RWPE2 (cell line): ENCODE measurements at places on chromosomes 5 and 9.

DNA sequence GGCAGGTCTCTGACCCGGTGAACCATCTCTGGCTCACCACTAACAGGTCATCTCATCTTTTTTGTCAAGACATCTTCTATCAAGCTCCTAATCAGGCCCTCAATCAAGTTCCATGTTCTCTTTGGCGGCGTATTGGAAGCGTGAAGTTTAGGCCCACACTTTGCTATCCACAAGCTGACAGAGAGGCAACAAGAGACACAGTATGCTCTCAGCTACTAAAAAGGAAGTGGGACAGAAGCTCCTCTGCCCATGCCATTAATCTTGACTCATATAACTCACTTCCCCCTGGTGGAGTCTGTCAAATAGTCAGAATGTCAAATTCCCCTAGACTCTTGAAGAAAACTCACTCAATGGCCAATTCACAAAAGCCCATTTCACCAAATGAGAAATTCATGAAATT lies 77.6 kb upstream of the TMC1 start:
- DNase-seq = no peak

DNA sequence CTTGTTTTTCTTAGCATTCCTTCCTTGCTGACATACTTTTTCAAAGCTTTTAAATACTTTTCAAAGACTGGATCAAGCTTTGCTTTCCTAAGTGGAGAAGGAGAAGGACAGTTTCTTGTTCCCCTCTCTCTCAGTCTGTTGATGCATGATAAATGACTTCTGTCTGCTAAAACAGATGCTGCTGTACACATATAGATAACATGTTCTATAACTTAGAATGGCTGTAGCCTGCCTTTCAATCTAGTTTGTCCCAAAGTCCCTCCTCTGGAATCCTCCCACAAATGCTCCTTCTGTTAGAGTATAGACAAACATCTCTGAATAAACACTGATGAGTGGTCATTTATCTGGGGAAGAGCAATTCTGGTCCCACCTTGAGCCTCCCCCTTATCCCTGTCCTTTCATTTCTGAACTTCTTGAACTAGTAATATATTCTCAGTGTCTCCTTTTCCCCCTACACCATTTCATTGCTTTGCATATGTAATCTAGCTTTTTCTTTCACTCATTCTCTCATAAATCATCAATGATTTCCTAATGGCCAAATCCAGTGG lies 5.4 kb upstream of the HEMGN start:
- no peak for DNase-seq

DNA sequence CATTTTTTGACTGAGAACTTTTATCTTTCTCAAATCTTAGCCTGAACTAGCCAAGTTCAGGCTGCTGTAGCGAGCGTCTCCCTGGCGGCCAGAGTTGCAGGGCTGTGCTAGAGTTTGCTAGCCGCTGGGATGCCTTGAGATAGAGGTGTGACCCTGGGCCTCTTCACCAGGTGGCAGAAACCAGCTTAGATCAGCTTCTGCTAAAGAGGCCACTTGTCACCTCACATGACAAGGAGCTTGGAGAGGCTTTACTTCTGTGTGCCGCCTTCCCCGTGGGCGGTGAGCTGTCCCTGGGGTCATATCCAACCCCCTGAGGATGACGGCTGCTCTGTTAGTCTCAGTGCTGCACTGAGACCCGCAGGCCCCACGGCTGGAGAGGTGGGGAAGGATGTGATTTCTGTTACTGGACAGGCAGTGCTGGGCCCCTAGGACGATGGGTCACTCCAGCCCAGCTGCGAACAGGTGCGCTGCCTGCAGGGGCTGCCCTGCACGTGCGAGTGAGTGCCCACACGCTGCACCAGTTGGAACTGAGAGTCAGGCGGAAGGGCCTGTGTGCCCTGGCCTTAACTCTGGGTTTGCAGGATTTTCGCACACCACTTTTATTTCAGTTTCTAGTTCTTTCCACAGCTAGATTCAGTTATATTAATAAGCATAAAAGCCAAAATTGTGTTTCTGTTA lies 63.8 kb downstream of the EHMT1 start:
- no peak for DNase-seq

DNA sequence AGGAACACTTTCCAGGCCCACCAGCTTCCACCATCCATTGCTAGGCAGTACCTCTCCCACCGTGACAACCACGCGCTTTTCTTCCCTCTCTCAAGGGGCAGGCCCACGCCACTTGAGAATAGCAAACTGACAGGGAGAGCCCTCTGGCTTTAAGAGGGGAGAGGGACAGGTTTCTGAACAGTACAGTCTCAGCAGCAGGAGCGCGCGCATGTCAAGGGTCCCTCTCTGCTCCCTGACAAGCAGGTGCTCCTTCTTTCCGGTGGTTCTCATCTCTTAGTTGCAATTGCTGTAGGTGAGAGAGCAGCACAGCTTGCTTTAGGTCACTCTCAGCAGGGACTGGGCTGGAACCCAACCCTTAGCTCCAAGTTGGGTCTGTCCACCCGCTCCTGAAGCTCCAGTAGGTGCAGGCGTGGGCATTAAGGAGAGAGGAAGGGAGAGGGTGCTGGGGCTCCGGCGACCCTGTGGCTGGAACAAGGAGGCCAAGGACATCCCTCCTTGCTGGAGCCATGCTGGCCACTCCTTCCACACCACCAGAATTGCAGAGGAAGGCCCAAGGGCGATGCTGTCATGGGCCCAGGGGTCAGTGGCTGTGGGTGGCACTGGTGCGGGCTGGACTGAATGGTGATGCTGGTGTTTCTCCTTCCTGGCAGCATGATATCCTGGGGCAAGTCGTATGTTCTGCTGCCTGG lies 9.0 kb upstream of the PHF2 start:
- DNase-seq = no peak

- DNase-seq = no peak
These were observed 39.0 kb downstream of the ISOC1 start for GRCh38 chr5:129133553-129133952.

DNA sequence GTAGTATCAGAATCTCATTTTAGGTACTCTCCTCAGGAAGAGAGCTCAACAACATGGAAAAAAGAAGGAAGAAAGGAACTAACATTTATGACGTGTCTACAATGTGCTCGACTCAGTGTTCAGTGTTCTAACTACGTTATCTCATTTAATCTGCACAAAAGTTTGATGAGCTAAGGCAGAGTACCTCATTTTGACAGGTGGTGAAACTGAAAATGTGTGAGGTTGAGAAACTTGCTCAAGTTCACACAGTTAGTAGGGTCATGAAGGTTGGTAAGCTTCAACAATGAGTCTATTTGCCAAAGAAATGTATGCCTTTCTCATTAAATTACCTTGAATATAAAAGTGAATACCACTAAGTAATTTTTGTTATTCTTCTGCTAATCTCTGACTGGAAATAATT lies 165.1 kb downstream of the CAAP1 start:
- DNase-seq = no peak

GRCh38 chr5:112024769-112025168 lies 267.8 kb upstream of the NREP start:
- no peak for DNase-seq

GRCh38 chr9:113558632-113559502 lies 95.3 kb downstream of the RGS3 start:
- DNase-seq = peak; percentile 48

GRCh38 chr5:56480705-56481427 lies 247.7 kb upstream of the ANKRD55 start:
- no peak for DNase-seq

GRCh38 chr5:110753600-110753999 lies 14.8 kb downstream of the SLC25A46 start:
- DNase-seq = no peak

GRCh38 chr5:56019306-56020272 lies 24.8 kb upstream of the IL6ST start:
- DNase-seq = no peak

DNA sequence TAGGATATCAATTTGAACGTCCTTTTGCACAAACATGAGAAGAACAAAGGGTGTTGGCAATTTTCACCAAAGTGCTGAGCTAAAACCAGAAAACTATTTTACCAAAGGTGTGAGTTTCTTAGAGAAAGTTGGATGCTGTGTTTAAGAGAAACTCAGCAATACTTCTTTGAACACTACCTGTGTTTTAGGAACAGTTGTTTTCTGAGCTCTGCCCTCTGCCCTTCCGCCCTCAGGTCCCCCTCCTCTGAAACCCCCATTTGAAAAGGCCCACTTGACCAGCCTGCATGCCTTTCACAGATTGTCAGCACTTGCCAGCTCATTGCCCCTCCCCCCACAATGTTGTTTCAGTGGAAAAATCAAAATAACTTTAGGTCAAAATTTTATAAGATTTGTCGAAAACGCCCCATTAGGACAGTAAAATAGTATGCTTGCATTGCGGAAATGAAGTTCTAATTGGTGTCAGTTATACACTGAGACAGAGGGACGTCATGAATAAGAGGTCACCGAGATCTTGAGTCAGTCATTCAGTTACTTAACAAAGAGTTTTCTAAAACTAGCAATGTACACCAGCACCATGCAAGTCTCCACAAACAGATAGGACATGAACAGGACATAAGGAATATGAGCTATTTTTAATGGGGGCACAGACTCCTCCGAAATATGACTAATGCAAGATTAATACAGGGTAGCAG lies 61.9 kb upstream of the IL7R start:
- DNase-seq = no peak

DNA sequence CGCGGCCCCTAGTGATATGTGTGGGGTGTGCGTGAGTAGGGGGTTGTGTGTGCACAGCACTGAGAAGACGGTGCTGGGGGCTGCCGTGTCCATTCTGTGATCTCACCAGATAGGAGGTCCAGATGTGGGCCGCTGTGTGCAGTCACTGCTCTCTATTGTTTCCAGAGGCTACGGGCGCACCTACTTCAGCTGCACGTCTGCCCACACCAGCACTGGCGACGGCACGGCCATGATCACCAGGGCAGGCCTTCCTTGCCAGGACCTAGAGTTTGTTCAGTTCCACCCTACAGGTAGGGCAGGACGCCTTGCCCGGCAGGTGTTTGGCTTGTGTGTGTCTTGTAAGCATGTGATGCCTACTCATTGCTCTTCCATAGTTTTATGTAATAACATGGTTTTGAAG lies 12.6 kb downstream of the SDHA start:
- no peak for DNase-seq

- DNase-seq = no peak
These were observed 1556.5 kb upstream of the C9orf72 start for GRCh38 chr9:29129763-29130162.

- no peak for DNase-seq
These were observed 978 bp upstream of the UBE2B start for GRCh38 chr5:134370311-134370870.

DNA sequence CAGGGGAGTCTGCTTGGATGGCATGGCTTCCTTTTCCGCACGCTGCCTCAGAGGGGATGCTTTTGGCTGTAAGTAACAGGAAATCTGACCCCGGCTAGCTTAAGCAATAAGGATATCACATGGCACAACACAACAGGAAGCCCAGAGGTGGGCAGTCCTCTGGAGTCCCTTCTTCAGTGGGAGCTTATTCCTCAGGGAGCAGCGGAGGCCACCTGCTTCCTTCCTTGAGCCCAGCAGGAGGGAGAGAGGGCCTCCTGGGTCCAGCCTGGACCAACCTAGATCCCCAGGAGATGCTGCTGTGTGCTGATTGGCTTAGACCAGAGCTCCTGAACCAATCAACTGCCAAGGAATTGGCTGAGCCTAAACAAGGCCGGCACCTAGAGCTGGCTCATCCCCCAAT lies 66.3 kb downstream of the C9orf50 start:
- DNase-seq = no peak

- no peak for DNase-seq
These were observed 181.8 kb downstream of the GLIS3 start for GRCh38 chr9:4117835-4118610.

GRCh38 chr9:137194388-137194787 lies 5.9 kb downstream of the SSNA1 start:
- no peak for DNase-seq

DNA sequence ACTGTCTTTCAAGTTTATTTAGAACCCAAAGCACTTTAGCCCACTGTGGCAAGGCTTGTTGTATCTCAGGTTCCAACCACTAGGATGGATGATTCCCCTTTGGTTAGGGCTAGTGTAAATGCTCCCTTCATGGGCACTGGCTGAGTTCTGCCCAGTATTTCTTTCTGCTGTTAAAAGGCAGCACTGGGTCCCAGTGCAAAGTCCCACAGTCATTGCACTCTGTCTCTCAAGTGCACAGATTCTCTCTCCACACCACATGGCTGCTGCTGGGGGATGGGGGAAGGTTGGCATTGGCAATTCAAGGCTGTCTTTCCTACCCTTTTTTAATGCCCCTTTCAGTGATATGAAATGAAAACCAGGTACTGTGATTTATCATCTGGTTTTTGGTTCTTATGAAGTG lies 7.2 kb upstream of the NPR3 start:
- DNase-seq = no peak
